Heart right ventricle (tissue), 16 donors: ENCODE measurements at places on chromosomes 12 and 14. TPM values are rescaled to one million over a fixed set of nuclear protein-coding genes. Genes with fewer than 3 reads are reported as not detected.

The NTN4 gene
- 58.4 TPM for total RNA-seq

- H3K27ac ChIP-seq = peak overlapping the region; percentile 77
- no peaks in the 10 kb centered on the region for H3K36me3 ChIP-seq
- H3K27me3 ChIP-seq = no peaks in the 10 kb centered on the region
Observed at GRCh38 chr14:93036652-93037345, 78.9 kb downstream of the ITPK1 start.

DNA sequence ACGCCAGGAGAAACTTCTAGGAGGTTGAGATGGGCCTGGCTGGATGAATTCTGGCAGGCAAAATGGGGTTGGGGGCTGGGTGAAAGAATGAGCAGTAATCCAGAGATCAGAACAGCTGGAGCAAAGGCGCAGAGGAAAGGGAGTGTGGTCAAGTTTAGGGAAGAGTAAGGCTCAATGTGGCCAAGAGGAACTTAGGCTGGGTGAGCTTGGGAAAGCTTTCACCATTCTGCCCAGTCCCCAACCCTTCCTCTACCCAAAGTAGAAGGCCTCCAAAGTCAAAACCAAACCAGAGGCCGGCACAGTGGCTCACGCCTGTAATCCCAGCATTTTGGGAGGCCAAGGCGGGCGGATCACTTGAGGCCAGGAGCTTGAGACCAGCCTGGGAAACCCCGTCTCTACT is 10.2 kb upstream of the RABGGTA start:
- H3K36me3 ChIP-seq = no peaks in the 10 kb centered on the region
- no peak for DNase-seq
- H3K4me1 ChIP-seq = peaks cover 27% of the 10 kb centered on the region
- no peak overlapping the region for H3K27ac ChIP-seq
- H3K27me3 ChIP-seq = no peaks in the 10 kb centered on the region

GRCh38 chr12:54261815-54262402 is 18.0 kb downstream of the CBX5 start:
- peak overlapping the region; percentile 44 for H3K27ac ChIP-seq
- no peak for DNase-seq
- peaks cover 47% of the 10 kb centered on the region for H3K4me1 ChIP-seq
- H3K4me3 ChIP-seq = no peak overlapping the region

DNA sequence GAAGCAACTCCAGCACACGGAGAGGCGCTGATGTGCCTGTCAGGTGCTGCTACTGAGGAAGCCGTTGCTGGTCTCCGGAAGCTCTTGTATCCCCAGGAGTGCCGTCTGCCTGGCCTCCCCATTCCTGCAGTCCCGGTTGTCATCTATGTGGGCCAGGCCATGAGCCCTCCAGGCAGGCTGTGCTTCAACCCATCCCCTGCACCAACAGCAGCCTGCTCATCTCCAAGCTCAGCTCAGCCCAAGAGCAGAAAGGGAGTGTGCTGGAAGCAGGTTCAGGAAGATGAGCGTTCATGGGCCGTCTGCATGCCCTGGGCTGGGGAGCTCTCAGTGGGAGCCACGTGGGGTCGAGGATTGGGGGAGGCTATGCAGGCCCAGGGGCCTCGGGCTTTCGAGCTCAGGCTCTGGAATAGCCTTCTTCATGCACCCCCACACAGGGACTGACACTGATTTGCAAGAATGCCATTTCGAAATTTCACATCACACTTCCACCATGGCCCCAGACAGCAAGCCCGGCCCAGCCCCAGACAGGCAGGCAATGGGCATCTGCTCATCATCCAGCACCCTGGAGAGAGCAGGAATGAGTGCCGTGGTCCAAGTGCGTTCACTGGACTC is 164.5 kb downstream of the KIF26A start:
- H3K27ac ChIP-seq = no peak overlapping the region
- no peaks in the 10 kb centered on the region for H3K36me3 ChIP-seq
- DNase-seq = no peak
- no peak overlapping the region for H3K4me3 ChIP-seq
- H3K27me3 ChIP-seq = peaks cover 7% of the 10 kb centered on the region

DNA sequence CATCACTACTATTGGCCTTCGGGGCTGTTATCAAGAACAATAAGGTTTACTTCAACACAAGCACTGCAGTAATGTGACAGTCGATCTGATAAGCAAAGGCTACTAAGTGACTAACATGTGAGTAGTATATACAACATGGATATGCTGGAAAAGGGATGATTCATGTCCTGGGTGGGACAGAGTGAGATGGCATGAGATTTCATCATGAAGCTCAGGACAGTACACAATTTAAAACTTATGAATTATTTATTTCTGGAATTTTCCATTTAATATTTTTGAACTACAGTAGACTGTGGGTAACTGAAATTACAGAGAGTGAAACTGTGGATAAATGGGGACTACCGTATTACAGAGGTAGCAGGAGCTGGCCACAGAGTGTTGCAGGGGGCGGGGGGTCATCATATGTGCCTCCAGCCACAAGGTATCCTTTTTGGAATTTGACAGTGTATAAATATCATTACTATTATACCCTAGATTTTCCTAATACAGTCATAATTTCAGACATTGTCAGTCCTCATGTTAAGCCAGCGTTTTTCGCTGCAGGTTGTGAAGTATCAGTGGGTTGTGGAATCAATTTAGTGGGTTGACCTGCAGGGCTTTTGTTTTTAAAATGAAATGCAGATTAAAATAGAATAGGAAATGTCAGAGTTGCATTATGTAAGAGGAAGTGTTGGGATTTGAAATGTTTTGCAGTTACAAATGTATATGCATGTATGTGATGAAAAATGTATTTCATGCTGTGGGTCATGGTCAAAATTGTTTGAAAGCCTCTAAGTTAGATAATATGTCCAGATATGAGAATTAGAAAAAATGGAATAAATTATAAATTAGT is 148.0 kb upstream of the NUDT4 start:
- H3K27ac ChIP-seq = no peak overlapping the region
- no peaks in the 10 kb centered on the region for H3K36me3 ChIP-seq
- DNase-seq = no peak
- H3K4me1 ChIP-seq = no peaks in the 10 kb centered on the region

The RNASE3 gene
- total RNA-seq = not detected

DNA sequence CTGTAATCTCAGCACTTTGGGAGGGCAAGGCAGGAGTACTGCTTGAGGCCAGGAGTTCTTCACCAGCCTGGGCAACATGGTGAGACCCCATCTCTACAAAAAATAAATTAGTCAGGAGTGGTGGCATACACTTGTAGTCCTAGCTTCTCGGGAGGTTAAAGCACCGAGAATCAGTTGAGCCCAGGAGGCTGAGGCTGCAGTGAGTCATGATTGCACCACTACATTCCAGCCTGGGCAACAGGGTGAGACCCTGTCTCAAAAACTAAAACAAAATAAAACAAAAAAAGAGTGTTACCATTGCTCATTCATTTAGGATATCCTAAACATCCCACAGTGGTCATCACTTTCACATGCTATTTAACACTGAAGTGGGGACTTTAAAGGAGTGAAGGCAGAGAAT is 7.8 kb downstream of the NEK9 start:
- no peak overlapping the region for H3K4me3 ChIP-seq
- no peak for DNase-seq
- no peaks in the 10 kb centered on the region for H3K27me3 ChIP-seq
- H3K4me1 ChIP-seq = peaks cover 7% of the 10 kb centered on the region
- H3K36me3 ChIP-seq = peaks cover 51% of the 10 kb centered on the region
- H3K27ac ChIP-seq = no peak overlapping the region
